Panc1 (cell line): ENCODE measurements at places on chromosomes 6 and 20.

GRCh38 chr6:13853871-13854270, 39.5 kb upstream of the MCUR1 start:
- no peak for DNase-seq

GRCh38 chr6:106533054-106533453, 96.2 kb downstream of the RTN4IP1 start:
- no peak for DNase-seq

DNA sequence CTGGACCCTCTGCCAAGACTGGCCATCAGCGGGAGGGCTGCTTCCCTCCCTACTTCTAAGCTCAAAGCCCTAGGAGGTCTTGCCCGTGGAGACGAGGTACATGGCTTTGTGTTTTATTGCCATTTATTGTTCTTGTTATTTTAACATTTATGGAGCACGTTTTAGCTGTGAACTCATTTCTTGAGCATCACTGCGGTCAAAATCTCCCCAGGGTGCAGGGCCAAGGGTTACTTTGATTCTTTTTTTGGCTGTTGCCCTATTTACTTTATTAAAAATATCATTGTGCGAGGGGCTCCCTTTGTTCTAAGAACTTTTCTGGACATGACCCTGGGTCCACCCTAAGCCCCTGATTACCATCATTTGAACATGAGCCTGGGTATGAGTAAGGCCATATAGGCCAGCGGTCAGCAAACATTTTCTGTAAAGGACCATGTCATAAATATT, 51.6 kb downstream of the EYA2 start:
- DNase-seq: no peak

DNA sequence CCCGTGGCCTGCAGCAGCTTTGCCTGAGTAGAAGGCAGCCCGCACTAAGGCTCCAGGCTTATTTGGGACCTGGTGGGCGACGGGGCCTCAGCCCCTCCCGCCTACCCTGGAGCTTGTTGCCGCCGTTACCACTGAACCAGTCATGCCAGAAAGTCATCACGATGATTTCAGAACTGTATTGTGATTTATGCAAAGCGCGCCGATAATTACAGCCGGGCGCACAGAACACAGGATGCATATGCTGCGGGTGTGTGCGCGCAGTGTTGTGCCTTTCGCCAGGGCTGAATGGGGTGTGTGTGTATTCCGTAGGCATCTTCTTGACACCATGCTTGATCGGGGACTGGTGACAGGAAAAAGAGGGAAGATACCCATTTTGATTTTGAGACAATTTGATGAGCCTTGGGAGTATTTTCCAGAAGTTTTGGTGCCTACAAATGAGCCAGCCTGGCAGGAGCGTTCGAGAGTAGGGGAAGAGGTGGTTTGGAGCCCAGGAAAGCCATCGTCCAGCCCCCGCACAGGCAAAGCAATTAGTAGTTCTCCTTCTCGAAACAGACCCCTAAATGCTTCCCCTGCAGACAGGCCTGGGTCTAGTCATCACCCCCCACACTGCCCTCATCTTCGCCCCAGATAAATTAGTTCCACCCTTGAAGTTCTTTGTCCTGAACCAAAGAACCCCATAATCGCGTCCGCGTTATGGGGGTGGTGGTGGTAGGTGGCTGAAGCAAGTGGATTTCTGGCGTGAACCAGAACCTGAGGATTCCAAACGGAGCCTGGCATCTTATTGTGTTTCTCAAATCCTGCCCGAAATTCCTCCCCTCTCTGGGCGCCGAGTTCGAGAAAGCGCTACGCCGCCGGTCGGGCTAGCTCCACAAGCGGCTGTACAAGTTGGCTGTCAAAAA, 1.9 kb upstream of the NR2E1 start:
- no peak for DNase-seq

DNA sequence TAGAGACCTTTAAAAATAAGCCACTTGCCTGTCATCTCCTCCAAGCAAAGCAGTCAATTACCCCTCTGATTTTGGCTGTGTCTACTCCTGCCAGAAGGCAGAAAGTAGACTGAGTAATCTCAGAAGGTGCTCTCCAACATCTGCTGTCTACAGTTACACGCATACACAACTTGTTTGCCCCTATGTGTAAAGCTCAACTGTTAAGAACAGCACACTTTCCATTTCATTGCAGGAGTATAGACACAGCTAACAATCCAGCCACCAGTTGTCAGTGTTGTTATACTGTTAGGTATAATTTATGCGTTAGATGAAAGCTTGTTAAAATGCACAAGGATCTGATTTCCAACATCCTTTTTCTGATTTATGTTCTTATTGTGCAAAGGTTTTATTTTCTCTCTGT, 88.2 kb downstream of the SAMD3 start:
- no peak for DNase-seq

GRCh38 chr20:60036746-60037499, 78.7 kb downstream of the CDH26 start:
- DNase-seq: no peak

GRCh38 chr20:48092596-48093280, 307.5 kb upstream of the SULF2 start:
- no peak for DNase-seq

GRCh38 chr6:45696738-45697137, 318.9 kb downstream of the CLIC5 start:
- no peak for DNase-seq

DNA sequence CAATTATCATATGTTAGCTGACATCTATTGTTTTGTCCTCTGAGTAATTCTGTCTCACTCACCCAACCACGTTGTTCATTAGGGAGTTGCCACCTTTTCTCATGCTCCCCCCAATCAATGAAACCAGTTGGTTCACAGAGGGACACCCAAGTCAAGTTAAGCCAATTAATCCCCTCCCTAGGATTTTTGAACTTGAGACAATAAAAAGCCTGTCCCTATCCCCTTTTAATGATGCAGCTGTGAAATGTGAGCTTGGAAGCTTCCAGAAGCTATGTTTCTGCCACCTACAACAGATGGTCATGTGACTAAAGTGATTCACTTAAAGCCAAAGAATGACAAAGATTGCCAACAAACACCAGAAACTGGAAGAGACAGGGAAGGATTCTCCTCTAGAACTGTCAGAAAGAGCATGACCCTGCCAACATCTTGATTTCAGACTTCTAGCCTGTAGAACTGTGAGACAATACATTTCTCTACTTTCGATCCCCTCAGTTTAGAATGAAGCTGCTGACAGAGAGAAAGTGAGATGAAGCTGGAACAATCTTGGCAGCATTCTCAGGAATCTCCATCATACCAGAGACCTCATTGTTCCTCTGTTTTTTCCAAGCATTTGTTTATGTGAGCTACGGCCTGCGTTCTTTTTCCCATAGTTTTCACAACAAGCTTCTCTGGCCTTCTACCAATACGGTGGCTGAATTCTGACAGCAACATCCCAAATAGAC, 57.8 kb upstream of the TPD52L1 start:
- DNase-seq: no peak

DNA sequence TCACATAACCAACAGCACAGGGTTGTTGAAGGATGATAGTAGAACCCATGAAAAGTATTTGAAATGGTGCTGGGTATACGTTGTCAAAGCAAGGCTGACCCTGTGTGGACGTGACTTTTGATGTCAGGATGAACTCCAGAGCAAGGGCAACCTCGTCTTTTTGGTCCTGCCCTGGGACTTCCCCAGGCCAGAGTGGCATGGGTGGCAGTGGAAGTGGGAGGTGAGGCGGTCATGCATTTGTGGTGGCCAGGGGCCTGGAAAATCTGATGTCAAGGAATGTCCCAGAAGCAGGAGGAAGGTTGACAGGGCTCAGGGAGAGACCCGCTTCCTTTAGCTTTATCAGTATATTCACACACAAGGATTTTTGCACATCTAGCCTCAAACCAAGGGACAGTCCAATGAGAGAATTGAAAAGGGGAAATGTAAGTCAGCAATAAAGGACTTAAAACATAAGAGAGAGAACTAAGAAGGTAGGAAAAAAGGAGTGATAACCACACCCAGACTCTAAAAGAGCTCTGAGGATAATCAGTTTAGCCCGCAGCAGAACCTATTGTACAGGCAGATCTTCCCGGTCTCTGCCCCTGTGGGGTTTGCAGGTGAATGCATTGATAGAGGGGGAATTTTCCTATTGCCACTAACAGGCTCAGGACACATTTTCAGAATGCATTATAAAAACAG, 98.8 kb upstream of the HDGFL1 start:
- no peak for DNase-seq

GRCh38 chr6:48917233-48917632, 545.8 kb downstream of the MMUT start:
- no peak for DNase-seq

DNA sequence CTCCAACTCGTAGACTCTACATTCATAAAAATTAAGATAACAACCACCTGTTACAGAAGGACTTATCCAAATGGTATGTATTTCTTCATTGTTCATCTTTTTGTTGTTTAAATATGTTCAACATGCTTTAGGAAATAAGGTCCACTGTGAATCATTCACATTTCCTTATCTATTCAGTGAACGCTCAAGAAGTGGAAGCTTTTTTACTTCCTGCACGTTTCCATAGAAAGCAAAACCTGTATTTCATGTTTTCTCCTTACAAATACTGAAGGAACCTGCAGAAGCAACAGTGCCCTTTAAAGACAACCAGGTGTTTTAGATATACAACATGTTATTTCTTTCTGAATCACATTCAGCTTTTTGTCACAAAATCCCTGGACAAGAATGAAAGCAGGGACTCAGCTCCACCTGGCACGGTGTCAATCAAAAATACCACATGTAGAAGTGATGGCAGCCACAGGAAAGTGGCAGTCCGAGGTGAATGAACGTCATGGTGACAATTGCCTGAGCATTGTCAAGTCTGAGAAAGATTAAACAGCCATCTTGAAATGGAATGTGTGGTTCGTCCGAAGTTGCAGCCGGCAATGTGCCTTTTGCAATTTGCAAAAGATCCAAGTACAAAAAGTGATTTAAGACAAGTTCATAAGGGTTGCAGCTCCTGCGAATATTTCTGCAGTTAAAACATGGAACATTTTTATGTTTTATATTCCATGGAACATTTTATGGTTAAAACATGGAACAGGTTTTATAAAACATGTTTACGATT, 66.7 kb upstream of the RIPOR2 start:
- DNase-seq: no peak

GRCh38 chr6:54722328-54722727, 124.2 kb upstream of the FAM83B start:
- no peak for DNase-seq

DNA sequence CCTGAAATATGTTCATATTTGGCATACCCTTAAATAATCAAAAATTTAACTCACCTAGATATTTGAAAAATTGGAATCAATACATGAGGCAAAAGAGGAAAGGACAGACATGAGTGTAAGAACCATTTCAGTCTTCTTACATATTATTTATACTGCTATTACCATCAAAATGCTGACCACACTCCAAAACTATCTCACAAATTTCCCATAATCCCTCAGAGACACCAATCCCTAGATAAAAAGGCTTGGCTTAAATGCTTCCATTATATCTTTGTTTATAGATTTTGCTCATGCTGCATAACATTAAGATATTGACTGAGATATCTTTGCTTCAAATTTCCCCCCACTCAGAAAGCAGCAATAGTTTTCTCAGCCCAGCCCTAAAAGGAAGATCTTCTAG, 11.7 kb upstream of the NT5DC1 start:
- no peak for DNase-seq

- no peak for DNase-seq
These were observed 1235.4 kb upstream of the GJE1 start for GRCh38 chr6:140897349-140897748.

DNA sequence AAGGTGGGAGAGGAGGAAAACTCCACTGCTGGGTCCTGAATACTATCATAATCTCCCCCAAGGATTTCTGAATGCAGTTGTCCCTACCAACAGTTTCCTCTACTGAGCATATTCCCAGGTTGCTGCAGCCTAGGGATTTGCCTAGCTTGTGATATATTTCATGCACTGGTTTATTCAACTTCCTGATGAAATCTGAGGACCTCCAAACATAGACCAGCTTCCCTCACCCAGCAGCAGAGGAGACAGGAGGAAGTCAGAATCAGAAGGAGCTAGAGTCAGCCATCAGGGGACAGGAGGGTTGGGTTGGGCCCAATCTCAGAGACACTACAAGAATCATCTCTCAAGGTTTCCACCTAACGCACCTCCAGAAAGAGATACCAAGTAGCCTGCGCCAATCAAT, 138.4 kb upstream of the TOP1 start:
- DNase-seq: no peak

DNA sequence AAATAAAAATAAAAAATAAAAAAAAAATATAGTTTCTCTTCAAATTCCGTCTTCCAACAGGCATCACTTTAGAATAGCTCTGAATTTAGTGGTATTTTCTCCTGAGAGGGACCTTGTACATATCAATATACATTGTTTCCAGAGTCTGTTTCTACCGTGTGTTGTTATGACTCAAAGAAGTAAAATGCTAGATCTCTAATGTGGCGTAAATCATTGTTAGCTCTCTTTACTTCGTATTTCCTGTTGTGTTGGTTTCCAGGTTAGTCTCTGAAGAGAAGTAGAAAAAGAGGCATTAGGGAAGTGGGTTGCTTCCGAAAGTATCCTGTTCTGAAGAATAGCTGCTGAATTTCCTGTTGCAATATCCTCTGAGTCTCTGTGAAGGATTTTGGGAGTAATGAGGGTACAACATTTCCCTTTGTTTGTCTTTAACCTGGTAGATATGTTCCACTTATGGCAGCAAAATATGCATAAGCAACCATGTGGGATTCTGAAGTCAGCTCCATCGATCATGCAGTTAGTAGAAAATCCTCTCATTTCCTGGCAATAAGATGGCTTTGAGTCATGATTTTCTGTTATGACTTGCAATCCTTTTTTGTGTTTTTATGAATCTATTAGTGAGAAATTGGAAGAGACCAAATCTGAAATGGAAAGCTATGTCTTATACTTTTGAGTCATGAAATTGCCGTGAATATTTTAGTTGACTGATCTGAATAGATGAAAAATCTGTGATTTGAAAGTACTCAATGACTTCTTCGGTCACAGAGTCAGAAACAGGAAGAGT, 42.0 kb upstream of the MCHR2 start:
- DNase-seq: no peak

DNA sequence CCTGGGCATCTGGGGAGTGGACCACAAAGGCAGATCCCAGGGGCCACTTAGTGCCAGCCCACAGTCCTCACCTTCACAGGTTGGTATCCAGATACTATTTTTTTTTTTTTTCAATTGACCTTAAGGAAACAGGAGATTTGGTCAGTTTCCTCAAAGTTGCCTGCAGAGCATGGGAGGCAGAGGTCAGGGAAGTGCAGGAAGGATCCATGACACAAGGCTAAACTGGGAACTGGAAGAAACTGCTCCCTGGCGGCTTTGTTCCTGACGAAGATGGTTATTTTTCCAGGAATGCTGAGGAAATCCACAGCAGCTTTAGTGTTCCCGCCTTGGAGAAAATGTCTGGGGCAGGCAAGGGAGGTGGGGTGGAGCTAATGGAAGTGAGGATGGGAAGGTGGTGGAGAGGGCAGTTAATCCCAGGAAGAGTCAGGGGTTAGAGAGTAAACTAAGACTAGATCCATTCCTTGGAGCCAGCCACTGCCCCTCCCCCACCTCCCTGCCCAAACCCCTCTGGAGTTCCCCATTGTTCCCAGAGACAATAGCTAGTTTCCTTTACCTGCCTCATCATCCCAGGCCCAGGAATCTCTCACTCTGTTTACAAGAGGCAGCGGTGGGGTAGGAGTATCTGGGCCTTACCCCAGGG, 14.3 kb upstream of the MYMX start:
- DNase-seq: no peak
